ENCODE measurements at places on chromosomes 16 and 17. TPM values are rescaled to one million over a fixed set of nuclear protein-coding genes. Genes with fewer than 3 reads are reported as not detected.

Gene NPIPA8
- total RNA-seq = not detected

Gene PIK3R6
- not detected for total RNA-seq

Gene KRTAP3-1
- total RNA-seq = not detected

Gene UTS2R
- 16.9 TPM for total RNA-seq

Gene MRPL45
- 23.0 TPM for total RNA-seq

Gene MRPL10
- 61.3 TPM for total RNA-seq

Gene TBC1D28
- not detected for total RNA-seq

Gene DNAH2
- not detected for total RNA-seq

Gene TP53TG3C
- not detected for total RNA-seq

Gene TNFRSF17
- total RNA-seq = not detected

Gene CNTNAP1
- 2.0 TPM for total RNA-seq

Gene CES5A
- total RNA-seq = not detected

Gene KRT25
- total RNA-seq = not detected

Gene ZNF821
- total RNA-seq = 2.6 TPM

Gene TMEM238L
- total RNA-seq = not detected

Gene SLFN13
- 1.3 TPM for total RNA-seq

Gene FLII
- 232 TPM for total RNA-seq

All from right atrium auricular region (tissue), 2 donors.